GM12878 (cell line): ENCODE measurements at places on chromosomes 1 and 21. TPM values are rescaled to one million over a fixed set of nuclear protein-coding genes. Genes with fewer than 3 reads are reported as not detected.

DNA sequence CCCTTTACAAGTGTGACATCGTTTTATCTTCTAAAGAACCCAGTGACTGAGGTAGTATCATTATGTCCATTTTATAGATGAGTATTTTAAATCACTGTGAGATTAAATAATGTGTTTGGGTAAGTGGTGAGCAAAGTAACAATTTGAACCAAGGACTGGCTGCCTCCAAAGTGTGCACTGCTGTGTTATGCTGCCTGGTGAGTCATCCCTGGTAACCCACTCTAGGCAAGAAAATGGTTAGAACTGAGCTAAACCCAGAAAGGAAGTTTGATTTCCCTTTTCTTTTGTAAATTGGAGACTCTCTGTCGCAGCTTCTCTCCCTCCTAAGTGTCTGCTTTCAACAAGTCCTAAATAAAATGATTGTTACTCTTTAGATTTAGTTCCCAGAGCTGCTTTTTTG is 342.8 kb upstream of the KAZN start:
- DNase-seq = no peak

- no peak for DNase-seq
Measured at GRCh38 chr1:183394435-183394834, 23.7 kb downstream of the NMNAT2 start.

GRCh38 chr21:29145852-29146453 is 15.5 kb downstream of the MAP3K7CL start:
- DNase-seq = no peak

- DNase-seq = no peak
Measured at GRCh38 chr21:25409978-25410377, 197.3 kb downstream of the MRPL39 start.

DNA sequence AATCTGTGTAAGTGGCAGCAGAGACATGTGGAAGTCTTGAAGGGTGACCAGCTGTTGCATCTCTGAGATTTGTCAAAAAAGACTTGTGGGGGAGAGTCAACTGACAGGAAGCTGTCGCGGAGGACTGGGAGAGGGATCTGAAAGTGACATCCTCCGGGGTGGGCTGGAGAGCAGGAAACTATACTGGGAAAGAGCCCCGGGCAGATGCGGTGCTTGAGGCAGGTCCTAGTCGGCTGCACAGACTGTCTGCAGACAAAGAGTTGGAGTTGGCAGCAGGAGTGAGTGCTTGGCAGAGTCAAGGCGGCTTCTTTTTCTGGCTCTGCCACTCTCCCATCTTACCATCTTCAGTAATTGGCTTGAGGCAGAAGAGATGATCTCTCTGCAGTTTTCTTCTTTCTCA is 294.0 kb upstream of the C1orf87 start:
- DNase-seq = no peak

DNA sequence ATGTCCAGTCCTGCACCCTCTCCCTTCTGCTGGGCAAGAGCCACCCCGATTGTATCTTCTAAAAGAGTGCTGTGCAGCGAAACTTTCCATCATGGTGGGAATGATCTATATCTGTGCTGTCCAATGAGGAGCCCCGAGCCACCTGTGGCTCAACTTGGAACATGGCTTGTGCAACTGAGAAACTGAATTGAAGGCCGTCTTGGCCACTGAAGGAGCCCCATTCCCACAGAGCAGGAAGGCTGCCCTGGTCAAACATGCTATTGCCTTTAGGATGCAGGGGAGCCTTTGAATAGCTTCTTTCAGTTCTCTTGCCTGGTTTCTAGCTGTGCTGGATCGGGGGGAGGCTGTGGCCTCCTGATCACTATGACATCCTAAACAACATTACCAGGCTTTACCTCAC is 427.6 kb downstream of the SETD4 start:
- no peak for DNase-seq

DNA sequence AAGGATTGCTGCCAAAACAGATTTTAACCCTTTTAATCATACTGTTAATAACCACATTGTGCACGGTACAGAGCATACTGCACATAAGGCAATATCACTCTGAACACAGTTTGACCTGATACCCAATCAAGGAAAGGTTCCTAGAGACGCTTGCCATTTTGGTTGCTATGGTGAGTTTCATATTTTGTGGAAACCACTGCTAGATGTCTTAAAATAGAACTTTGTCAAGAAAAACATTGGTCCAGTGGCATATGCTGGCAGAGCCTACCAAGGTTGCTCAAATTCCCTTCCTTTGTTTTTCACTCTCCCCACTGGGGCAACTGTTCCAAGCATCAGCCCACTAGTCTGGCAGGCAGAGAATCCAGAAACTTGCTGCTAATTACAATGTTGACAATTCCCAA is 114.8 kb upstream of the DPYD start:
- DNase-seq = no peak

DNA sequence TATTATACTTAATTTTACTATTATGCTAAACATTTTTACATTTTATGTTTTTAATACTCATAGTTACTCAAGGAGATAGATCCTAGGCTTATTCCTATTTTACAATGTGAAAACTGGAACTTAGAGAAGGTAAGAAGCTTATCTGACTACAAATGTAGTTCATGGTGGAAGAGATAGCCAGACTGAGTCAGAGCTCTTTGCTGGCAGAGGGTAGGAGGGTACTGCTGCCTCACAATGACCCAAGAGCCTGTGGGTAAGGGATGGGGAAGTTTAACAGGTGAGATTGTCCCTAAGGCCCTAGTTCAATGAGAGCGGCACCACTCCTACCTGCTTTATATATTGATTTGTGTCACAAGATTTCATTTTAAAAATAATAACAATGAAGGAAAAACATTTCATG is 34.1 kb upstream of the NEK7 start:
- DNase-seq = no peak

DNA sequence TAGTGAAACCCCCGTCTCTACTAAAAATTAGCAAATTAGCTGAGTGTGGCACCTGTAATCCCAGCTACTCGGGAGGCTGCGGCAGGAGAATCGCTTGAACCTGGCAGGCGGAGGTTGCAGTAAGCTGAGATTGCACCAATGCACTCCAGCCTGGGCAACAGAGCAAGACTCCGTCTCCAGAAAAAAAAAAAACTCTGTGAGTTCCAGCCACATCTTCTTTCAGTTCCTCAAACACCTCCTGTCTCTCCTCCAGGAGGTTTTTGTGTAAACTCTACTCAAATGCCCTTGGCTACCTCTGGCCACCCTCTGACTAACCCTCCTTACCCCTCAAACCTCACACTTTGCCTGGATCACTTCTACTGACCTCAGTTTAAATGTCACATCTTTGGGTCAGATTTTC is 38.1 kb downstream of the RCSD1 start:
- DNase-seq = peak; percentile 70

Gene MCOLN2
- total RNA-seq = 103 and 110 TPM in 2 replicates

Gene PIK3CD
- total RNA-seq = 101 and 102 TPM in 2 replicates

Gene NHLH1
- total RNA-seq = 0.80 and 0.85 TPM in 2 replicates
